ENCODE measurements at places on chromosomes 12 and 14.

- no peak for DNase-seq
Measured at GRCh38 chr14:51336734-51337133, 96.7 kb downstream of the TMX1 start.

- no peak for DNase-seq
Measured at GRCh38 chr12:30700216-30700900, 4.7 kb upstream of the IPO8 start.

- peak; percentile 34 for DNase-seq
Measured at GRCh38 chr14:74882103-74882920, 596 bp downstream of the DLST start.

GRCh38 chr12:7460375-7461259, 16.7 kb upstream of the CD163L1 start:
- peak; percentile 29 for DNase-seq

- no peak for DNase-seq
Measured at GRCh38 chr14:77344377-77344996, 23.7 kb downstream of the GSTZ1 start.

DNA sequence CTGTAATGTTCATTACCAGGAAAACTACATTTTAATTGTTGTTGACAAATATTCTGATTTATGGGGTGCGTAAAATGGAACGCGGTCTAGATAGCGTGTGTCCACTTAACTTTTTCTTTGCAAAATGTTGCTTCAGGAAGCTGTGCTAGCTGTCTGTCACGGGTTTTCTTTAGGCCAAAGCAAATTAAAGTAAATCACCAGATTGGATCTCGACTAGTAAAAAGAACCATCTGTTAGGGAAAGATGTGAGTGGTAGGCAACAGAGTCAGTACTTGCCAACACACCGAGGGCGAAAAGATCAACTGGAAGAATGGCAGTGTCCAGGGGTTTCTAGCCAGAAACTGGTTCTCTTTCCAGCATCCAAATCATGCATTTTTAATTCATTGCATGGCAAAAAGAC, 404.9 kb upstream of the TMPO start:
- DNase-seq = no peak

DNA sequence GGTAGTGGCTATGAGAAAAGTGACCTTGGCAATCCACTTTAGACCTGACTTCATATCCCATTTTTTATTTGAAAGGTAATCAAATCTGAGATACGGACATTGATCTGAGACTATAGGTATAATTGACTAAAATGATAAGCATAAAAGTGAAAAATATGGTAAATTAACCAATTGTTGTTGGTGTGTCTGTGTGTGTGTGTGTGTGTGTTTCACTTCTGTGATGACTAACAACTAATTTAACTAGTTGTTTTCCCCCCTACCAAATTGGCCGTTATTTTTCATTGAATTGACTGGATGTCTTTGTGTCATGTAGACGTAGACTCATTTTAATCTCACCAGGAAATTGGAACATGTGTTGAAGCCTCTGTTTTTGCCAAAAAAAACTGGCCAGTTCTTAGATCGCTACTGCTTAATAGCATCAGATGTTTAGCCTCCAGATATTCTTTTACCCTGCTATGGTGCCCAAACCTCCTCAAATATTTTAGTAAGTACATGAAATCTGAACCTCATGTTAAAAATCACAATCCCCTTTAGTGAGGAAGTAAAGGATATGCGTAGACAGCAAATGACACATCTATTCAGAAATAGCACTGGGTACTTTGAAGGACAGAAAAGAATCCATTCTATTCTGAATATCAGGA, 395.0 kb downstream of the EGLN3 start:
- DNase-seq = no peak

GRCh38 chr12:27284751-27285150, 40.7 kb downstream of the STK38L start:
- DNase-seq = no peak

- DNase-seq = no peak
Measured at GRCh38 chr14:21965042-21965441, 291.4 kb upstream of the OR4E1 start.

DNA sequence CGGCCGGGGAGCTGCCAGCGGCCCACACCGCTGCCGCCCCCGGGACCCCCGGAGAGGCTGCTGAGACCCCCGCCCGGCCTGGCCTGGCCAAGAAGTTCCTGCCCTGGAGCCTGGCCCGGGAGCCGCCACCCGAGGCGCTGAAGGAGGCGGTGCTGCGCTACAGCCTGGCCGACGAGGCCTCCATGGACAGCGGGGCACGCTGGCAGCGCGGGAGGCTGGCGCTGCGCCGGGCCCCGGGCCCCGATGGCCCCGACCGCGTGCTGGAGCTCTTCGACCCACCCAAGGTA, 12.8 kb downstream of the SH2B3 start:
- no peak for DNase-seq

DNA sequence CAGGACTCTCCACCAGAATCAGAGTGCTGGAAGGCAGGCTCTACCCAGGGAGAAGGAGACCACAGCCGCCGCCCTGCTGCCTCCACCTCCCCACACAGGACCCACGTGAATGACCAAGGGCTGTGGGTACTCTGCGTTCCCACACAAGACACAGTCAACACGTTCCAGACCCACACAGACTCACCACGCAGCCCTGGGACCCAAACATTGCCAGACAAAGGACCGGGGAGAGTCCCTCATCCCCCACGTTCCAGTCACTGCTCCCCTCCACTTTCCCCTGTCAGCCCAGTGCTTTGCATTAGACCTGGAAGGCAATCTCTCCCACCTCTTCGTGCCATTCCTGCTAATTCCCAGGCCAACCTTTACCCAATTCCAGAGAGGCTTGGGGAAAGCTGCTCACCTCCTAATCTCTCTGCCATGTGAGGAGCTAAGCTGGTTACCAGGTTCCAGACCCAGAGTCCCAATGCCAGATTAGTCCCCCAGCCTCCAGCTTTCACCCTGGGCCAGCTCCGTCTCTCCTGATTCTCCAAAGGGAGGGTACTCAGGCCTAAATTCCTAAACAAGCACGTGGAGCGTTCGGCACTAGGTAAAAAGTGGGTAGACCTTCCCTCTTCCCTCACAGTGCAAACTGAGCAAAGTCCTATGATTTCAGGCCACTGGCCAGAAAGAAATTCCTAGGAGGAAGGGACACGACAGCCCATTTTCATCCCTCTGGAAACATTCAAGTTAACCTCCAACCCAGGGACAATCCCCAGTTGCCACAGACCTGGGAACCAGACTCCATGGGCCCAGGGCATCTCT, 4.9 kb downstream of the SLC6A13 start:
- no peak for DNase-seq

DNA sequence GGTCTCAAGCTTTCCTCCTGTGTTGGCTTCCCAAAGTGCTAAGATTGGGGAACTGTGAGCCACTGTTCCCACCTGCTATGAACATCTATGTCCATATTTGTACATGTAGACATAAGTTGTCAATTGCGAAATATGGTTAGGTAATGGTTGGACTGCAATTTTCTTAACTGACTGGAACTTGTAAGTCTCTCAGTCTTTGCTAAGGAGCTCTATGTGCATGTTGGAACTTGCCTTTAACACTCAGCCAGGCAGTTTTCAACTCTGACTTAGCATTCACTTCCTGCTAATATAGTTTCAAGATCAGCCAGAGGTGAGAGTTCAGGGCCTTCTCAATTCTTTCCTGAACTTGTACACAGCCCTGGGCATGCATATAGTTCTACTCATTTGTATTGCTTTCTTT, 44.5 kb upstream of the EEA1 start:
- DNase-seq = no peak

- no peak for DNase-seq
Measured at GRCh38 chr14:95254288-95254687, 65.4 kb downstream of the CLMN start.

- DNase-seq = no peak
Measured at GRCh38 chr14:34937442-34937841, 45.4 kb upstream of the SRP54 start.

DNA sequence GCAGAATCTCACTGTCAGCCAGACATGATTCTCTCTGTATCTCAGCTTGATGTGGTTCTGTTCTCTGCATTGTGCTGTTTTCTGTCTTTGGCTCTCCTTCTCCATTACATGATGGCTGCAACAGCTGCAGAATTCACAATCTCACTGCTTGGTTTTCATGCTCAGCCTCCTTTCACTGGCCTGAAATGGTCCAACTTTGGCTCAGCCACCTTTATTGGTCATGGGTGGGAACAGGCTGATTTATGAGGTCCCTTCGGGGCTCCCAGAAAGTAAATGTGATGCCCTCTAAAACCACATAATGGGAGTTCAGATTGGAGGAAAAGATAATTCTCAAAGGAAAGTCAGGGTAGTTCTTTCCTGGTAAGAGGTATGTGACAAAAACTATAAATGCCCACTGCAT, 597.0 kb downstream of the ETNK1 start:
- DNase-seq = no peak

- DNase-seq = no peak
Measured at GRCh38 chr12:96912261-96912660, 5.2 kb downstream of the NEDD1 start.

DNA sequence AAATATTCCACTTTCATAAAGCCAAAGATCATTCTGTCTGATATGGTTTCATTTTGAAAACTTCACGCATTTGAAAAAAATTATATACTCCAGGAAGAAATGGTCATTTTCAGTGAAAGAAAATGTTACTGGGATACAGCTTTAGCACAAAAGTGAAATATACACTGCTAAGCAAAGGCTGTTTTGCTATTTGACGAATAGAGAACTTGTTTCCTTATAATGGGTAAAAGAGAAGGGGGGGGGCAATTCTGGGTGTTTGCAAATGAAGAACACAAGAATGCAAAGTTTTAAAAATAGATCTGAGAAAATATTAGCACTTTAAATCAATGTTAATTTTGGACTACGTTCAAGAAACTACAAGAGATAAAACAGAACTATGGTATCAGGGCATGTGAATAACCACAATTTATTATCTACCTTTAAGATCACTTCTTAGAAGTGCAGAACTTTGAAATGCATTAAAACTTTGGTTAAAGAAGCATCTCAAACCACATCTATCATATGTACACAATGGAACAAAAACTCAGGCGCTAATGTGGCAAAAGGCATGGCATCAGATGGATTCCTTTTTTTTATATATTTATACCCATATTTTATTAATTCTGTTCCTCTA, 51.1 kb downstream of the EFCAB11 start:
- DNase-seq = no peak

- DNase-seq = no peak
Measured at GRCh38 chr12:11174022-11174421, 3.0 kb downstream of the SMIM10L1 start.

GRCh38 chr14:39431416-39432178, 636 bp downstream of the FBXO33 start:
- DNase-seq = peak; percentile 31

DNA sequence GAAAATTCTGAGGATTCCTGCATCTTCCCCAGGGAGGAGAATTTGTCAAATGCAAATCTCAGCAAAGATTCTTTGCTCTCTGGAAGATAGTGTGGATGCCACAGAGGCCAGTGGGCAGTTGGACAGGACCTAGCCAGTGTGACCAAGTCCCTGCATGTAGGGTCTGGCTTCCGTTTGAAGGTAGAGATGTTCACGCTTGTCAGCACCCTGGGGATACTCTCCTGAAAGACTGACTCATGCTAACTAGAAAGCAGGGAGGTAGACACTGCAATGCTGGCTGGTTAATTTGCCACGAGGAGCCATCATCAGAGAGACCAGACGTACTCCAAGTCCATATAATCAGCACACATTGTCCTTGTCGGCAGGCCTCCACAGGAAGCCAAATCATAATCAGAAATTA, 130.1 kb downstream of the SAMD4A start:
- no peak for DNase-seq

All from left ventricle myocardium inferior (tissue), 1 donor.